Activated CD4-positive, alpha-beta T cell treated with anti-CD3 and anti-CD28 coated beads, Interleukin-2, amount 50 U/mL, for 1 hour (primary cell): ENCODE measurements at places on chromosomes 7 and 10.

DNA sequence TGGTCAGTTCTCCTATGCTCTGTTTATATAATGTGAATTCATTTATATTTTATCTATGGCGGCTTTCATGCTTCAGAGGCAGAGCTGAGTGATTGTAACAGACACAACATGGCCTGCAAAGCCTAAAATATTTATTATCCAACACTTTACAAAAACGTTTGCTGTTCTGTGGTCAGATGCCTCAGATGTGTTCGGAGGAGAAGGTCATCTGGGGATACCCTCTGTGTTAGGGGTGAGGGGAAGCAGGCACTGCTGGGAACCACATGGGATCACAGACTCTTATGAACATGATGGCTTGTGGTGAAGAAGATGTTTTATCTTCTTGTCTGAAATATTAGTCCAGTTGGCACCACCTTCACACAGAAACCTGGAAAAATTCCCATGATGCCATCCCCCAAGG is 203.4 kb downstream of the PHTF2 start:
- no peak for DNase-seq

DNA sequence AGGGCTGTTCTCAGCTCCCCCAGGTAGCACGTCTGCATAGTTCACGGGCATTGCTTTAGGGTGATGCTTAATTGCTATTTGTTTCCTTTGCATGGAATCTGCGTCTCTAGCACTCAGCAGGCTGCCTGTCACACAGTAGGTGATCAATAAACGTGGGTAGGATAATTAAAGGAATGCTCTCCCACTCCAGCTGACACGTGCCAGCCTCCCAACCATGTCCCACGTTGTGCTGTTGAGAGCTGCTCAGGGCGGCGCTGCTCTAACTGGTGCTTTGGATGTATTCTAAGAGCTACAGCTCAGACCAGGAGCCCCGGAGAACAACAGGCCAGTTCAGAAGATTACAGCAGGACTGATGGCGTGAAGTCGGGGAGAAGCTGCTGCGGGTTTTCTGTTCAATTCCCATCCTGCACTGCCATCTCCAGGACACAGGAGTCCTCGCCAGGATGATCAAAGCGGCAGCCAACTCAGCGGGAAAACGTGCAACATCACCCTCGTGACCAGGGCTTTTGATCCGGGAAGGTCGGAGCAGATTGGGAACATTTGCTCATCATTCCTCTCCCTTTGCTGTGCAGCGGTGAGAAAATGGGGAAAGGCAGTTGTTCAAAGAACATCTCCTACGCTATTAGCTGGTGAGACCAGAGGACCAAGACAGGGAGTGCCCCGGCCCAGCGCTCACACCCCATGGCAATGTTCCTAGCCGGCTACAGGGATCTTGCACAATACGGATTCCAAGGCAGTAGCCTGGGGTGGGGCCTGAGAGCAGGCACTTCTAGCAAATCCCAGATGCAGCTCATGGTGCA is 50.5 kb upstream of the FOXK1 start:
- no peak for DNase-seq

- no peak for DNase-seq
These were observed 1.0 kb downstream of the URGCP start for GRCh38 chr7:43905209-43905946.

- no peak for DNase-seq
These were observed 504.2 kb upstream of the MBL2 start for GRCh38 chr10:53276797-53277196.

DNA sequence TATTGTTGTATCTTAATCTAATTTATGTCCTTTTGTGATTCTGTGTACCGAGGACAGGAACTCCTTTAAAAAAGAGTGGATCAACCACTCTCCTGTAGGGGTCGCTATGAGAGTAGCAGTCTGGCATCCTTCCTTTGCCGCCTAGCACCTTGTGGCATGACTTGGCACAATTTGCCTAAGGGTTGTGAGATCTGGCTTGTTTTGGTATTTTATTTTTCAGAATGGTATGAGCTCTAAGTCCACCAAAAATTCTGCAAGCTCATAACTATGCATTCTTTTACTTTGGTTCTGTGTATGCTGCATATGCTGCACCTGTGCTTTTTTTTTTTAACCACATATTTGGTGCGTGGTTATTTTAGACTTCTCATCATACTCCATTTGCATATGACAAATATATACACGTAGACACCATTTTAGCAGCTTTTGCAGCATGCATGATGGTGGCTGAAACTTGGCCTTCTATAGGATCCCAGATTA is 112.8 kb downstream of the CDK14 start:
- DNase-seq, result no peak

DNA sequence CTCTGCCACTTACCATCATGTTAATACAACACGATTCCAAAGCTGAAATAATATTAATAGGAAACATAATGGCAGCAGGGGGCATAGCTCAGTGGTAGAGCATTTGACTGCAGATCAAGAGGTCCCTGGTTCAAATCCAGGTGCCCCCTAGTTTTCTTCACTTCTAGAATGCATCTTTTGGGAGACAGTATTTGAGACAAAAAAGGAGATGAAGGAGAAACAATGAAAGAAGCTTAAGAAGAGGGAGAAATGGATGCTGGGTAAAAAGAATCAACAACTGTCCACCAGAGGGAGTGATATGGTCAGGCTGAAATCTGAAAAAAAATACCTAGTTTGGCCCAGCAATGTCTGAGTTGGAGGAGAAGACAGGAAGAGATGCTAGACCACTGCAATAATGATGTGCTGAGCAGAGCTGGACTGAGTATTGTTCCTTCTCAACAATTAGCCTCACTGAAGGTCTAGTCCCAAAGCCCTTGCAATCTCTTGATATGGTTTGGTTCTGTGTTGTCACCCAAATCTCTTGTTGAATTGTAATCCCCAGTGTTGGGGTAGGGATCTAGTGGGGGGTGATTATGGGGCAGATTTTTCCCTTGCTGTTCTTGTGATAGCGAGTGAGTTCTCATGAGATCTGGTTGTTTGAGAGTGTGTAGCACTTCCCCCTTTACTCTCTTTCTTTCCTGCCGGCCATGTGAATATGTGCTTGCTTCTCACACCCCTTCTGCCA is 48.3 kb downstream of the ZNF783 start:
- DNase-seq, result no peak

GRCh38 chr10:86105181-86105580 is 261.4 kb downstream of the GRID1 start:
- no peak for DNase-seq

DNA sequence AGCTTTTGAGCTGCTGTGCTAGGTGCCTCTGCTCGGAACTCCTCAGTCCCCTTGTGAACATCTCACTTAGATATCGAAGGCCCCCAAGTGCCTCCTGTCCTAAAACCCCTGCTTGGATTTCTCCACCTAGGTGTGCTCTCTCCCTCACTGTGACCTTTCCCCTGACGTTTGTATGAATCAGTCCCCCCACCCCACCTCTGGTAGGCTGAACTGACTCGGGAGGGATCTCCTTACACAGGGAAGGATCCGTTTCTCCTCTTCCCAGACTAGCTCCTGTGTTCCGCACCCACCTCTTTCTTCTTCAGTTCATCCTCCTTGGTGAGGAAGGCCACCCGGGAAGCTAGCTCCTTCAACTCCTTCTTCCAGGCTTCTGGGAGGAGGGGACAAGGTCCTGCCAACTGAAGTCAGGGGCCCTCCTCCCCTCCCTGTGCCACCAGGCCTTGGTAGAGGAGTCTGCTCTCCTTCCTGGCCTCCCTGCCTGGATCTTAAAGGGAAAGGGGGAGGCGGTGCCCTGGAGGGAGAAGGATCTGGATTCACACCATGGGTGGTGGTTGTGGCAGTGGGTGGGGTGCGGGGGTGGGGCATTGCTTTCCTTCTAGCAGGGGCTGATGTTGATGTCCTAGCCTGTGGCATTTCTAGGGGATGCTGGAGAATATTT is 6.8 kb downstream of the TBATA start:
- no peak for DNase-seq

GRCh38 chr7:130951976-130952876 is 218.2 kb upstream of the KLF14 start:
- DNase-seq, result no peak

GRCh38 chr10:100551738-100552137 is 16.0 kb downstream of the HIF1AN start:
- DNase-seq, result no peak

GRCh38 chr7:38903057-38903456 is 5.9 kb downstream of the VPS41 start:
- DNase-seq, result no peak

- peak; percentile 10 for DNase-seq
These were observed 418.7 kb downstream of the GATA3 start for GRCh38 chr10:8473205-8473604.

GRCh38 chr10:91416339-91416855 is 6.3 kb downstream of the HECTD2 start:
- DNase-seq, result no peak

- DNase-seq, result no peak
These were observed 307.7 kb downstream of the TNS3 start for GRCh38 chr7:47273974-47274766.

DNA sequence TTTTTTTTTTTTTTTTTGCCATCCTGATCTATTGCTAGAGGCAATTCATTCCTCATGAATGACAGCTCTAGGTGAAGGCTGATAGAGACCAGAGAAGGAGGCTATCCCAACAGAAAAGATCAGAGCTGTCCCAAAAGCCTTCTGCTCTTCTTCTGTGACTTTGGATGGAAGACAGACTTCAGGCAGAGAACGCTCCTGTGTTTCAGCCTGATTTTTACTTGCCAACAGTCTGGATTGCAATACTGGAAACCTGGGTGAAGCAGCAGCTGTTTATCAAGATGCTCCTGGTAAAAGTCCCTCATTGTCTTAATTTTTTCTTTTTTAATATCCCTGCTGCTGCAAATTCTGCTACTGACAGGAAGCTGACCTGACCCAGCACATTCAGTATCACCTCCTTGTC is 219.5 kb downstream of the CCDC3 start:
- DNase-seq, result no peak

GRCh38 chr7:48179496-48180030 is 8.3 kb downstream of the ABCA13 start:
- DNase-seq, result no peak

- DNase-seq, result no peak
These were observed 23.6 kb upstream of the CREB3L2 start for GRCh38 chr7:138025215-138026186.

GRCh38 chr7:5594616-5595544 is 171.2 kb upstream of the TNRC18 start:
- no peak for DNase-seq

DNA sequence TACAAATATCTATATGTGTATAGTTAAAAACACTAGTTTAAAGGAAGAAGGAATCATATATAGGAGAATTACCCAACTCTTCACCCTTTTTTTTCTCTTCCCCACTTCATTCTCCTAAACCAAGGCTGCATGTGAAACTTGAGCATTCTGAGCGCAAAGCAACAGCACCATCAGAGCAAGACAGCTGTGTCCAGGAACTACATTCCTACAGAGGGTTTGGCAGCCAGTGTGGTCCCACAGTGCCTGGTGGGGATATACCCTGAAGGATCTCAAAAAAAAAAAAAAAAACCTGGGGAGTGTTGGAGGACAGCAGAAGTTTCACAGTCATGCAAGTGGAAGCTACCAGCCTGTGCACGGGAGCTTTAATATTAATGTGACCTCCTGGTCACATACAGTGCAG is 310.4 kb downstream of the CTNNA3 start:
- DNase-seq, result no peak

GRCh38 chr7:128731184-128731583 is 8.0 kb upstream of the CALU start:
- DNase-seq, result no peak

GRCh38 chr10:10489805-10490571 is 527.7 kb upstream of the CELF2 start:
- no peak for DNase-seq

- no peak for DNase-seq
These were observed 58.6 kb upstream of the EFCAB10 start for GRCh38 chr7:105639667-105640493.

DNA sequence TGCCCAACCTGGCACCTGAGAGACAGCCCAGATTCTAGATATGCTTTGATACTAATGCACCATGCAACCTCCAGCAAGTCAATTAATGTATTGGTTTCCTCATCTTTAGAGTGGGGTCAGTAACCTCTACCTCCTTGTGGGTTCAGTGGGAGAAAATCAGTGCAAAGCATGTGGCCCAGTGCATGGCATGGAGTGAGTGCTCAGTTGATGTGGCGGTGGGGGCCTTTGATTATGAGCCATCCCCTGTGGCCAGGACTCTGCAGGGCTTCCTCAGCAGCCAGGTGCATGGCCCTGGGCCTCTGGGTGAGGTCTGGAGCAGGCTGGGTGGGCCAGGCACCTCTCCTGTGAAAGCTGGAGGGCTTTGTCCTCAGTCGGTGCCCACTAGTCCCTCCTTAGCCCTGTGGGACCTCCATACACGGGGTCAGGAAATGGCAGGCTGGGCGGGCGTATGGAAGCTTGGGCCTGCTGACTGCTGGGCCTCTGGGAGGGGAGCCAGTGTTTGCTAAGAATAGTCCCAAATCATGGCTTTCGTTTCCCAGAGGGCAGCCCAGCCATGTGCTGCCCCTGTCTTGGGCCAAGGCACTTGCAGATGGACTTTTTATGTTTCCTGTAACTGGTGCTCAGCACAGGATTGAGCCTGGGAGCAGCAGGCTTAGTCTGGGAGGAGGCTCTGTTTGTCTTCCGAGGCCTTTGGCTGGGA is 3.4 kb downstream of the PALD1 start:
- DNase-seq, result no peak

GRCh38 chr7:108073305-108074070 is 56.7 kb downstream of the LAMB4 start:
- DNase-seq, result no peak

GRCh38 chr7:148894591-148894990 is 10.5 kb upstream of the EZH2 start:
- DNase-seq, result no peak

DNA sequence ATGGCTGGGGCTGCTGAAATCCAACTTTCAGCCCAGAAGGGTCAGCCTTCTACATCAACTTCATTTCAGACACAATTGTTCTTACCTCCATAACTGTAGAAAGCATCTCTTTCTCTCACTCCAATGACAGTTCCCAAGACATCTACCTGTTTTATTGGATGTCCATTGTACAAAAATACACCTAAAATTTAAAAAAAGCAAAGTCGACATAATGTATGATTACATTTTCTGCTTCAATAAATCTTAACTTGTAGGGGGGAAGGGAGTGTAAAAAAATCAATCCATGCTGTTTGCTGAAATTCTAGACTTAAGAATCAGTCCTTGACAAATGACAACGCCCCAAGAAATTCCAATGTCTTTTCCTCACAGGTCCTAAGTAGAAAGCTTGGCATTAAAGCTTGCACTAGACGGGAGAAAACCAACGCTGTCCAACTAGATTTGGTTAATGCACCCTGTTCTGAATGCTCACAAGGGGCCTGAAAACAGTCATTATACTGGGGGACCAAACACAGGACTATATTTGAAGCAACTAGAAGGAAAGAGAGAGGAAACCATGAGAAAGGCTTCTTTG is 7.5 kb downstream of the STN1 start:
- DNase-seq, result no peak
